Substantia nigra (tissue), 51 donors: ENCODE measurements at places on chromosomes 6 and 20.

GRCh38 chr6:75306064-75306463, 21.5 kb upstream of the TMEM30A start:
- DNase-seq = no peak

DNA sequence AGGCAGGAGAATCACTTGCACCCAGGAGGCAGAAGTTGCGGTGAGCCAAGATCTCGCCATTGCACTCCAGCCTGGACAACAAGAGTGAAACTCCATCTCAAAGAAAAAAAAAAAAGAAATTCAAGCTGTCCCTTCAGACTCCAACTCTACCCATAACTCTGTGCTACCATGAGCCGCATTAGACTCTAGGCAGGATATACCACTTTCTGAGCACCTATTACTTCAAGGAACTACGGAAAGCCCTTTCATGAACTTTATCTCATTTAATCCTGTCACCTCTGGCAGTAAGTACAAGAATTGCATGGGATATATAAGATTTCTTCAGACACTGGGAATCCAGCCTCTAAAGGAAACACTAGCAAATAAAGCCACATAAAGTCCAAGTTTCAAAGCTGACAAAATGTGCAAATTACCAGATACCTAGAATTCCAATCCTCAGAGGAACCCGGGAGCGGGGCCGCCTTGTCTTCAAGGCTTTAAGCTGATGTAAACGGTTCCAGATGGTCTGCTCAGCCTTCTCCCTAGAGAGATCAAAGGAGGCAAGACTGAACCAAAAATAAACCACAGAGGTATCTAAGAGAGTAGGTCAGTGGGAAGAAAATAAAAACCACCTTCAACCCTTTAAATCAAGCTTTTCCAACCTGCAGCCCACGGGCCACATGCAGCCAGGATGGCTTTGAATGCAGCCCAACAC, 9.4 kb downstream of the CDK5RAP1 start:
- no peak for DNase-seq

DNA sequence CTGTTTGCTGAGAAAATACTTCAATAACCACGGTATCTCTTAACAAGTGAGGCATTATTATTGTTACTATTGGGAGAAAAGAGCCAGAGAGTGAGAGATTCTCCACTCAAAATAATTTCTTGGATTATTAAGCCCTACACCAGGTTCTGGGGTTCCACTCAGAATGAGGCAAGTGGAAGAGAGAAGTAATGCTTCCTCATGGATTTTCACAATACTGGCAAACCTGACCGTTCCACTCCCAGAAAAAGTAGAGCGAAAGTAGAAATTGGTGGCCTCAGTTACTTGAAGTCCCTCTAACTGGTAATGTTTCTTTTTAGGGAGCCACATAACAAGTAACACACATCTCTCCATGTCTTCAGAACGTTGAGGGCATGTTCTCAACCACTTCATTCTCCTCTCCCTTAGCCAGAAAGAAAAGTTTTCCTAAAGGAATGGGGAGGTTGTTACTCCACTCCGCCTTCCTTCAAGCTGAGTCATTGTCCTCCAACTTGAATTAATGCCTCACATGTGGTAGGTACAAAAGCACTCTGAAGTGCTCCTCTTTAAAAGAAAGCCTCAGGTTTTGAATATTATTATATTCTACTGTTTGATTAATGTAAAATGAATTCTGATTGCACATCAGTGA, 1.9 kb downstream of the BAG2 start:
- no peak for DNase-seq

- DNase-seq = no peak
Measured at GRCh38 chr6:164911873-164912580, 397.4 kb downstream of the C6orf118 start.

- no peak for DNase-seq
Measured at GRCh38 chr6:45780523-45780922, 235.1 kb downstream of the CLIC5 start.

DNA sequence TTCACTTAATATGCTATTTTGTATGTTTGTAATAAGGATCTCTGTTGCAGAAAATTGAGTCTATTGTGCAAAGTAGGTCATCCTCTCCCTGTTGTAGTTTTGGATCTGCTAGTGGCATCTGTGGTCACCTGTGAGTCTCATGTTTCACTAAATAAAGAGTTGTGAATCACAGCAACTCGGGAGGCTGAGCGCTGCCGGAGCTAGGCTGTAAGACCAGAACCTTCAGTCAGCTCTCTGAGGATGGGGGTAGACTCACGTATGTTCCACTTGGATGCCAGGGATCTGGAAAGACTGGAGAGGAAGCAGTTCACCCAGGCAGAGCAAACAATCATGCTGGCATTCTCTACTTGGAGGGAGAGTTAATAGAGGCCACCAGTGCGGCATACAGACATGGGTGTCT, 187.3 kb upstream of the FOXA2 start:
- no peak for DNase-seq

GRCh38 chr6:134544737-134545136, 226.8 kb upstream of the SGK1 start:
- DNase-seq = no peak

DNA sequence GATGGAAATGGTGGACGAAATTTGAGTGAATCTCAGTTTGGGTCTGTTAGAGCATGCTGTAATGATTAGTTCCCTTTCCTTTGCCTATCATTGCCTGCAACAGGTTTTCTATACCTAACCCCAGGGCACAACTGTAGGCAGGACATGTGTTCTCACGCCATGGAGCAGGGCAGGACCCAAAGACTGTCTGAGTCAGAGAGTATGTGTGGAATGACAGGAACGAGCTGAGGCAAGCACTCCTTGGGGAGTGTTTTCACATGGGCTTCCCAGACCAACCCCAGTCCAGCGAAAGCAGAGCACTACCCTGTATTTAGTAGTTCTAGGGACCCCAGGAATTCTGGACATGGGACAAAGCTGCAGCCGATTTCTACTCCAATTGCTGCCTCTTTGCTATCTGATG, 234.2 kb downstream of the HACE1 start:
- DNase-seq = no peak

DNA sequence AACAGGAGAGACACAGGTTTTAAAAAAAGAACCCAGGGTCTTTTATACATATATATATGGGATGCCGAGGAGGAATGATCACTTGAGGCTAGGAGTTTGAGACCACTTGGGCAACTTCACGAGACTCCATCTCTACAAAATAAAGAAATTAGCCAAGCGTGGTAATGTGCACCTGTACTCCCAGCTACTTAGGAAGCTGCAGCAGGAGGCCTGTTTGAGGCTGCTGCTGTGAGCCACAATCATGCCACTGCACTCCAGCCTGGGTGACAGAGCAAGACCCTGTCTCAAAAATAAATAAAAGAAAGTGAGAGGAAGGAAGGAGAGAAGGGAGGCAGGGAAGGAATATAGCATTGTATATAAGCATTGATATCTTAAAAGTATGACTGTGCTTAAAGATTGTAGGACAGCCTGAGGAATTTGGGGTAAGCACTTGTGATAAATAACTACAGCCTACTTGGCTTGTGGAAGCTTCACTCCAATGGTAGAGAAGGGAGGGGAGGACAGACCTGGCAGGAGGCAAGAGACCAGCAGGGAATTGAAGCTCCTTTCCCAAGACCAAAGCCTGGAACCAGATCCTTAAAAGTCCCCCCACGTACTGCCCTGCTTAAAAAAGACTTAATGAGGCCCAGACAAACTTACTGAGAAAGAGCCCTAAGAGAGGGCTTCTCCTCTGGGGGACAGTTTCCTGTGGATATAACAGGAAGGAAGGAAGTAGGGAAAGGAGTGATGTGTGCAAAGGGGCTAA, 2.5 kb upstream of the SNTA1 start:
- DNase-seq = no peak

DNA sequence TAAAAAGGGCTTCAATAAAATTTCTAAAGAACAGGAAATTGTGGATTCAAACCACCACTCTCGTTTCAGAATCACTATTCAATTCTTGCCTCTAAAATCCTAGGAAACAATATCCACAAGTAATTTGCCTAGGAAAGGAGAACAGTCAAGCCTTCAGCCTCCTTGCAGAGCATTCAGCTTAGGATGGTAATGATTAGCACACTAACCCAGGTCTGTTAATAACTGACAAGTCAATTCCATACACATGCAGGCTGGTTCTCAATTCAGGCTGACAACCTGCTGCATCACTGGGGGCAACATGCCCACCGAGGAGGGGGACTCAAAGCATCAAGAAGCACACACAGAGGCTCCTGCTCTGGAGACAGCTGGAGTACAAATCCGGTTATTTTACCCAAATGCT, 57.6 kb downstream of the GMDS start:
- no peak for DNase-seq
